ENCODE measurements at places on chromosomes 6 and 20. TPM values are rescaled to one million over a fixed set of nuclear protein-coding genes. Genes with fewer than 3 reads are reported as not detected.

- DNase-seq: no peak
Observed at GRCh38 chr20:14235355-14235754, 102.1 kb downstream of the FLRT3 start.

GRCh38 chr6:90080876-90081481, 186.7 kb downstream of the GJA10 start:
- DNase-seq: no peak

- DNase-seq: no peak
Observed at GRCh38 chr6:18253635-18254034, 10.7 kb downstream of the DEK start.

DNA sequence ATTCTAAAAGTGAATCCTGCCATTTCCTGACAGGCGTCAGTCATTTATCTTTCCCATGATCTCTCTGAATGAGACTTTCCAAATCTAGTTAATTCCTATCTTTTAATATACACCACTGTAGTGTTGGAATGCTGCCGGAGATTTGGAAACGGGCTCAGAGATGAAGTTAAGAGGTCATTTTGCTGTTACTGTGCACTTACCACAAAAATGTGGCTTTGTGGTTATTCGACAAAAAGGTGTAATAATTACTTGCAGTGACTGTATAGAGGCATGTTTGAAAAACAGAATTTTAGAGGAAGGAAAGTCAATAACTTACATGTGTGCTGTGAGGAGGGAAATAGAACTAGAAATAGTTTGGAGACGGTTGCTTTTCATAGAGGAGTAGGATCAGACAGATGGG, 460.2 kb upstream of the BTBD3 start:
- DNase-seq: no peak

DNA sequence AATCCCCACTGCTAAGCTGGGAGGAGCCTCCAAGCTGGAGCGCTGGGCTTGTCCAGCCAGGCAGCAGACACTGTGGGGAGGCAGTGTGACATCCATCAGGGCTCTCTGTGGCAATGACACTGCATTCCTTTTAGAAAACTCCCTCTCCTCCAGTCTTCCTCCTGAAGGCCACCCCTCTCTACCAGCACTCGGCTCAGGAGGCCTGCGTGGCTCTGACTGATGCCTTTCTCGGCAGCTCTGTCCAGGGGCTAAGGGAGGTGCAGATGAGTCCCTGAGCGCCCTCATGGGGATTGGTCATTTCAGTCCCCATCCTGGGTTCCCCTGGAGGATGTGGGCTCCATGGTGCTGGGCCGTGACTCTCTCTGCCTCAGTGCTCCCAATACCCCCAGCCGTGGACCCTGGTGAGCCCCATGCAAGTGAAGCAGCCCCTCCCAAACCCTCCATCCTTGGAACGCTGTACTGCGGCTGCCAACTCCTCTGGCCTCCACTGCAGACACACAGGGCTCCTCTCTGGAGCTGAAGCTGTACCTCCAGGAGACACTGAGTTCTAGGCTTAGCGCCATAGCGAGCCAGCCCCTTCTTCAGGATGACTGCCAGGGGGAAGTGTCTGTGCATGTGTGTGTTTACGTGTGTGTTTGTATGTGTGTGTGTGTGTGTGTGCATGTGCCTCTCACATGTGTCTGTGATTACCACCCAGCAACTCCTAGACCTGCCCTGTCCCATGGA, 209.6 kb downstream of the ERMARD start:
- peak; percentile 10 for DNase-seq

DNA sequence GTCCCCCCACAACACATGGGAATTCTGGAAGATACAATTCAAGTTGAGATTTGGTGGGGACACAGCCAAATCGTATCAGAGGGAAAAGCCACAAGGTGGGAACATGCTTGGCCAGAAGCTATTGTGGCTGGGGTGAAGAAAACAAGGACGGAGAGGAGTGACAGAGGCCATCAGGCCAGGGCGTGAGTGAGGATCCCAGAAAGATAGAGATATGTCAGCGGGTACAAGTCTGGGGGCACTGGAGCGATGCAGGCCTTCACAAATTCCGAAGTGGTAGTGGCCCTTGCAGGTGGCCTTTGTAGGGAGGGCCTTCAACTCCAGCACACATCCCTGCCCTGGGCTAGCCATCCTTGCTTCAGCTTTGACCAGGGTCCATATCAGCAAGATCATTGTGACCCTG, 159.1 kb downstream of the BCAS1 start:
- DNase-seq: no peak

GRCh38 chr6:154219250-154219649, 137.4 kb downstream of the IPCEF1 start:
- no peak for DNase-seq

DNA sequence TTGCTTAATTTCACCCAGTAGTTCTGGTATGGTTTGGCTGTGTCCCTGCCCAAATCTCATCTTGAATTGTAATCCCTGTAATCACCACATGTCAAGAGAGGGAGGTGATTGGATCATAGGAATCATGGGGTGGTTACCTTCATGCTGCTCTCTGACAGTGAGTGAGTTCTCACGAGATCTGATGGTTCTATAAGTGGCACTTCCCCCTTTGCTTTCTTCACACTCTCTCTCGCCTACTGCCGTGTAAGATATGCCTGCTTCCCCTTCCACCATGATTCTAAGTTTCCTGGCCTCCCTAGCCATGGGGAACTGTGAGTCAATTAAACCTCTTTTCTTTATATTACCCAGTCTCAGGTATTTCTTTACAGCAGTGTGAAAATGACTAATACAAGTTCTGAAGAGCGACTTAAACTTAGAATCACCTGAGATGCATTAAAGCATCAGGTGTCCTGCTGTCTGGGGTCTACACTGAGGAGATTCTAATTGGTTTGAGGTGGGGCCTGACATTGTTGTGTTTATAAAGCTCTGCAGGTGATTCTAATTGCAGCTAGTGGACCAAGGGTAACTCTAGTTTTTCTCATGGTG, 82.1 kb upstream of the DTNBP1 start:
- DNase-seq: no peak

DNA sequence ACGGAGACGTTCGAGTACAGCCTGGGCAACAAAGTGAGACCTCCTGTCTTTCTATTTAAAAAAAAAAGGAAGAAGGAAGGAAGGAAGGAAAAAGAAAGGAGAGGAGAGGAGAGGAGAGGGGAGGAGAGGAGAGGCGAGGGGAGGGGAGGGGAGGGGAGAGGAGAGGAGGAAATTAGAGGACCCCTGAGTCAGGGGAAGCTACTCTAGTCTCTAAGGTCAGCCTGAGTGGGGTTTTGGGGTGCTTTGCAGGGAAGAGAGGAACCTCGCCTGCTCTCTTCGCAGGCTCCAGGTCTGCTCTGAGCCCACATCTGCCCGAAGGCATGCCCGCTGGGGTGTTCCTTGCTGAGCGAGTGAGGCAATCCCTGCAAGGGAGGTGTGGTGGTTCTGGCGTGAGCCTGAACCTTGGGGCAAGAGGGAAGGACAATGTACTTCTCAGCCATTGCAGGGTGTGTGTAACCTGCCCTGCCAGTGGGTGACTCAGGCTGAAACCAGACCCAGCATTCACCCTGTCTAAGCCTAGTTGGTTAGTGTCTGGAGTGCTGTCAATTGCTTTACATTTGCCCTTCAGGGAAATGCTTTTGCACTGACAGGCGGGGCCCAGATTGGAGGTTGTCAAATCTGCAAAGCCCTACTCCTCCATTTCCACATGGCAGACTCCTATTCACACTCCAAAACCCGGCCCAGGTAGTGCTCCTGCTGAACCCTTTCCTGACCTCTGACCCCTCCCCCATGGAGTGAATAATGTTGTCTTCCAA, 15.3 kb upstream of the MMP9 start:
- DNase-seq: no peak

DNA sequence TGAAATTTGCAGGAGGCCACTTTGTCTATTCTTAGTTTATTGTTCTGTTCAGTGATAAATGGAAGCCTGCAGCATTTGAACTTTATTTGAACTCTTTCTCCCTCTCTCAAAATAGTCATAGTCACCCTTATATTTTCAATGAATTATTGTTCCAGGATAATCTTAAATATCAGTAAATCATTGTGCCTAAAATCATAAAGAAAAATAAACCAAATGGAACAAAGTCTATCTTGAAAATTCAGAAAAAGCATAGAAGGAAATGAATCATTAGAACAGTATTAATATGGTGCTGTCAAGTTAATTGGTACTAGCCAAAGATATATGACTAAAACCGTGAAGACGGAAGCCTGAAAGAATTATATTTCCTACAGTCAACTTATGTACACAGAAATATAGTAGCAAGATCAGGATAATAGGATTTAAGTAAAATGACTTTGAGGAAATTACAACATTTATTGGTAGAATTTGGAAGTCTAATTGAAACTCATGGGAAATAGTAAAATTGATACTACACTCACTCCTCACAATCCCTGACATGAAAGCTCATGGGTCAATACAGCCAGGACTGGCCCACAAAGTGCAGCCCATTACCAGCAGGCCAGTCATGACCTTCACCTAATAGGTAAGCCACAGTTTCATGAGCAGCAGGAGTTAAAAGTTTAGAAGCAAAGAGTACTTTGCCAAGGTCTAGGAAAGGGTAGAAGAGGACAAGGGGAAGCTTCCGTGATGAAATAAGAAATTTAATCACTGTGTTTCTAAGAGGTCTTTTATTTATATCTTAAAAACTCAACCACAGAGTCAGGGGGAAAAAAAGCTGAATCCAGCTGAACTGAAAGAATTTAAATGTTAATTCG, 119.9 kb upstream of the ENPP5 start:
- no peak for DNase-seq

DNA sequence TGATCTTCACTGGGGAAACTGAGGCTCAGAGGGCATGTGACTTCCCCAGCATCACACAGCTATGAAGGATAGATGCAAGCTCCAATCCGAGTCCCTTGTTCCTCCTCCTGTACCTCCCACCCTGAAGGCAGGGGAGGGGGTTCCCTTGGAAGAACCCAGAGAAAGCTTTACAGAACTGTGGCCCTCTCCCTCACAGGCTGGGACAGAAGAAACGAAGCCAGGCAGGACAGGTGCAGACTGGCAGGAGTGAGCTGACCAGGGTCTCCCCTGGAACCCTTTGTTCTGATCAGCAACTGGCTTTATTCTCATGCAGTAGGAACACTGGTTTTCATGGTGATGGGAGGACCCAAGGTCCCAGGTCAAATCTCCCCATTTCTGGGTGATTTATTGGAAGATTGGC, 90.2 kb downstream of the TMEM242 start:
- DNase-seq: no peak

GRCh38 chr20:38049800-38050199, 16.3 kb downstream of the RPRD1B start:
- DNase-seq: no peak

- DNase-seq: no peak
Observed at GRCh38 chr6:20306491-20306890, 94.2 kb upstream of the MBOAT1 start.

GRCh38 chr6:126123226-126123625, 136.9 kb downstream of the TRMT11 start:
- DNase-seq: no peak

GRCh38 chr6:57267586-57268293, 45.6 kb upstream of the RAB23 start:
- peak; percentile 63 for DNase-seq

- DNase-seq: no peak
Observed at GRCh38 chr6:139647016-139647415, 272.6 kb upstream of the CITED2 start.

DNA sequence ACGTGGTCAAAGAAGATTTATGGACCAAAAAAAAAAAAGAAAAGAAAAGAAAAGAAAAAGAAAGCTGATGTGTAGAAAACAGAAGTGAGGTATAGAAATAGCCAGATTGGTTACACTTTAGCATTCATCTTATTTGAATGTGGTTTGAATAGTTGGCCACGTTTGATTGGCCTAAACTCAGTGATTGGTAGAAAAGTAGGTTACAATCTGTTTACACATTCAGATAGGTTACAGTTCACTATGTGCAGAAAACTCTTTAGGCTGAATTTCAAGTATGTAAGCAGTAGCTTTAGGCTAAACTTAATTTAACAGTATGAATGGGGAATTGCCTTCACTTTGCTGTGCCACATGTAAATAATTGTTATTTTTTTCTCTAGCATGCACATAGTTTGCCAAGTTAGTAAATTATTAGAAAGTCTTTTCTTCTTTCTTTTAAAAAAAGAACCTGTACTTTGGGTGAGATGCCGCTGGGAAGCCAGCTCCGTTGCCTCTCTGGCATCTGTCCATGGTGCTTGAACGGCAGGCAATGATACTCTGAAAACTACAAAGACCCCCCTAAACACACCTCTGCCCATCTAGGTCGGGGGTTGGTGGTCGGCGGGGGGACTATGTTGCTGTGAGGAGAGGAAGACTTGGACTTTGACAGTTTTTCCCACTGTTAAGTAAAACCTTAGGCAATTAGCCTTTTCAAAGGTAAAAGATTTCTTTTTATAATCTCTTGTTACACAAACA, 173.0 kb downstream of the AIG1 start:
- DNase-seq: no peak

GRCh38 chr6:46882645-46883044, 39.1 kb downstream of the ADGRF5 start:
- DNase-seq: no peak

- no peak for DNase-seq
Observed at GRCh38 chr6:38378801-38379200, 260.9 kb downstream of the BTBD9 start.

DNA sequence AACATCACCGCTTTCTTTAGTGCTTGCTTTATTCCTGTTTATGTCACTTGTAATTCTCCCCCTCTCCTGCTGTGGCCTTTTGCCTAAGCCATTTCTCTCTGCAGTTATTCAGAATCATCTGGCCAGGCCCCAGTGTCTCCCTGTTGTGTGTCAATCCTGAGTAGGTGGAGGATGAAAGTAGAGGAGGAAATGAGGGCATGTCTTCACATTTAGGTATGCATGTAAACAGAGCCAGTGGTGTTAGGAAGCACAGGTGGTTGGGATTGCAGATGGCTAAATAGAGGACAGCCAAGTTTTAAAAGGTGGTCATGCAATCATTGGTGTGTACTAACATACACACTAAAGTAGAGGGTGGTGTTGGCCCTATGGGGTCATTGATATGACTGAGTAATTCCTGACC, 5.2 kb downstream of the PRSS35 start:
- DNase-seq: no peak

GRCh38 chr6:99789767-99790166, 183.1 kb downstream of the PRDM13 start:
- no peak for DNase-seq

The DAAM2 gene
- total RNA-seq: 15.3 TPM

The PI16 gene
- 5.2 TPM for total RNA-seq

The SAPCD1 gene
- not detected for total RNA-seq

The POM121L2 gene
- not detected for total RNA-seq

The GGTLC1 gene
- not detected for total RNA-seq

The BPIFB4 gene
- not detected for total RNA-seq

The CALHM6 gene
- total RNA-seq: not detected

The RING1 gene
- total RNA-seq: 26.2 TPM

The SYCP2L gene
- total RNA-seq: not detected

The ZNF165 gene
- total RNA-seq: 2.1 TPM

All from uterus (tissue), 4 donors.